Effector memory CD4-positive, alpha-beta T cell (primary cell): ENCODE measurements at places on chromosomes 16 and 17.

DNA sequence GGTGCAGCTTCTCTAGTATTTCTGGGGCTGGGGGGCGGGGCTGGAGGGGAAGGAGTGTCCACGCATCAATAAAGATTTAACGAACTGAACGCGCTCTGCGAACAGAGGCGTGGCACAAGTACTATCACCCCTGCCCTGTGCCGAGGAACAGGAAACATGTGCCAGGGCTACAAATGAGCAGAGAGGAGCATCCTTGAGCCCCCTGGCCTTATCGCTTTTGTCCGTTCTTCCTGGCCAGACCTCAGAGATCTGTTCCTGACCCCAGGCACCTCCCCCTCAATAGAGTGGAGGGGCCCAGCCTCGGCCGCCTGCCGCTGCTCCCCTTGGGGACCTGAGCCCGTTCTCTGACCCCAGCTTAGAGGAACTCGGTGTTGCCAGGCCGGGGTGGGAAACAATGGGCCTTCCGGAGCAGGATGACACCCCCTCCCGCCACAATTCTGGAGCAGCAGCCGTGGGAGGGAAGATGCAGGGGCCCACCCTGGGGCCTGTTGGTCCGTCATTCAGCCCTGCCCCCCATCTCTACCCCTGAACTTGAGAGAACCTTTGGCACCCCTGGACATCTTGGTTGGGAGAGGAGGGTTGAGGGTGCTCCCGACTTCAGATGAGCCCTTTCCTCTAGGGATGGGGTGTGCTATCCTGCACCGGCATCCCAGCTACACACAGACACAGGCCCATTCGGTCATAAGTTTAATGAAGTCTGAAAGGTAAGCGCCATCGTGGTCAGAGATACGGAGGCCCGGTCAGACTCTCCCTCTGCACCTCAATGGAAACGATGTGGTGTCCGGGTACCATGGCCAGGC, 1.1 kb downstream of the NAA38 start:
- DNase-seq: no peak

DNA sequence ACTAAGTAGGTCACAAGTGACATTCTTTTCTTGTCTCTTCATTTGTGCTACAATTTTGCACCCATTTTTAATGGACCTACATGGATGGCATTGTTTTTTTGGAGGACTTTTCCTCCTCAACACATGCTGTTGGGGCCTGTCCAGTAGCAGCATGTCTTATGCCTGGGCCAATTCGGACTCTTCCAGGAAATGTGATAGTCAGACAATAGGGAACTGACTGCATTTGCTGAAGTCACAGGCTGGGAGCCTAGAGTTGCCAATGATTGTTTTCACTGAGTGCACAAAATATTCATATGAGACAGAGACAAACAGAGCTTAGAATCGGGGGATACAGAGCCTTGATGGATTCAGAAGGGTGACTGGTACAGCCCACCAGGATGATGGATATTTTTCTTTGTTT, 867.3 kb upstream of the GOT2 start:
- DNase-seq: no peak

- no peak for DNase-seq
Observed at GRCh38 chr16:77158293-77158692, 32.7 kb upstream of the MON1B start.

DNA sequence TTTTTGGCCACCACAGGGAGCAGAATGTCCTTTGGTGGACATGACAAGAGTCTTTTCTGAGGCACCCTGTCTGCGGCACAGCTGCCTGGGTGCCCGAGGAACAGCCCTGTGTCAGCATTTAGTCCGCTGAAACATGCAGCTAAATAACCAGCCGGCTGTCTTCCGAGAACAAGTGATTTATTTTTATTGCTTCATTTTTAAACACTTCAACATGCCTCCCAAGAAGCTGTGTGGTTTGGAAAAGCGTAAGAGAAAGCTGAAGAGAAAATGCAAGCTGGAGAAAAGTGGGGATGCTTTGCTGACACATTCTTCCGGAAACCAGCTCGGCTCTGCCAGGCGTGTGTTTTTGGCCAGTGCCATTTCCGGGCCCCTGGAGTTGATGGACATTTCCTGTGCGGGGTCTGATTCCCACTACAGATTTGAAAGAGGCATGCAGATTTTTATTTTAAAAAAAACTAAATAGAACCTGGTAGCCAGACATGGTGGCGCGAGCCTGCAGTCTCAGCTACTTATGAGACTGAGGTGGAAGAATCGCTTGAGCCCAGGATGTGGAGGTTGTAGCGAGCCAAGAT, 94.7 kb downstream of the SEC14L1 start:
- DNase-seq: no peak

DNA sequence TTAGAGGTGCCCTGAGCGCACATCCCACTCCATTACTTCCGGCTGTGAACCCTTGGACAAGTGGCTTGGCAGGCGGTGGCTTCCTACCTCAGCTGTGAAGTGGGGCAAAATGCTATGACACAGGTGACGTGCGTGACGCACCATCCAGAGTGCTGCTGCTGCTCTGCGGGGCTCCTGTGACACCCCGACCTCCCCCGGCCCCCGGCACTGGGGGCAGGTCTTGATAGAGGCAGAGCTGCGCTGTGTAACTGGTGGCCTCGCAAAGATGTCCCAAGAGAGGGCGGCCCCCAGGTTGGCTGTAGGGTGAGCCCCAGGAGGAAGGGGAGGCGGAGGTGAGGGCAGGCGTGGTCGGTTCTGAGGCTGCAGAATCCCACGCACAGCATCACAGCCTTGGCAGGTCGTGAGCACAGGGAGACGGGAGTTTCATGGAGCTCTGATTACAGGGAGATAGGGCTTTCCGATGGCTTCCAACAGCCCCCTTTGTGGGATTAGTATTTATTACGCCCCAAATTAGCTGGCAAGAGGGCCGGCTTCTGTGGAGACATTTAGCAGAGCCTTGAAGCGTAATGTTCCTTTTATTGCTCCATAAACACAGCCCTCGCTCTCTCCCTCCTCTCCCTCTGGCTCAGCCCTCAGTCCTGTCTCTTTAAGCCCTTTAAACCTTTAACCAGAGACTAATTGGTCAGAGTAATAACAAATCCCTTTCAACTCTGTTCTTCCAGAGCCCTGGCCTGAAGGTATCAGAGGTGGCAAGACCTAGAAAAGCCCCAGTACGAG, 328.1 kb downstream of the C16orf95 start:
- no peak for DNase-seq
